Bronchial epithelial cell (primary cell): ENCODE measurements at places on chromosomes 7 and 10. TPM values are rescaled to one million over a fixed set of nuclear protein-coding genes. Genes with fewer than 3 reads are reported as not detected.

Gene WBP1L
- 26.1 and 36.4 TPM in 2 replicates for total RNA-seq

DNA sequence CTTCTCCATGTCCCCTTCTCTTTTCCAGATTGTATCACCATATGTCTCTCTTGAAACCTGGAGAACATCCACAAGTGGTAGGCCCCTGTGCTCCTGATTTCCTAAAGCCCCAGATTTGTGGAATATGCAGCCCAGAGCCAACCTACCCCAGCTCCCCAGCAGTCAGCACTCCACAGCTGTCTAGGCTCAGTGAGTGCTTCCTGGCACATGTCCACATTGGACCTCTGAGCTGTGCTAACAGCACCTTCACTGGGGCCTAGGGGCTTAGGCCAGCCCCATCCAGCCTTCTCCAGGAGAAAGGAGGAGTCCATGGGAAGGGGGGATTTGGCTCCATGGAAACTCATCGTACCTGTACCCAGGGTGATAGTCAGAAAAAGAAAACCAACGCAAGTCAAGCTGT lies 192.7 kb downstream of the FGFR2 start:
- no peak for DNase-seq

DNA sequence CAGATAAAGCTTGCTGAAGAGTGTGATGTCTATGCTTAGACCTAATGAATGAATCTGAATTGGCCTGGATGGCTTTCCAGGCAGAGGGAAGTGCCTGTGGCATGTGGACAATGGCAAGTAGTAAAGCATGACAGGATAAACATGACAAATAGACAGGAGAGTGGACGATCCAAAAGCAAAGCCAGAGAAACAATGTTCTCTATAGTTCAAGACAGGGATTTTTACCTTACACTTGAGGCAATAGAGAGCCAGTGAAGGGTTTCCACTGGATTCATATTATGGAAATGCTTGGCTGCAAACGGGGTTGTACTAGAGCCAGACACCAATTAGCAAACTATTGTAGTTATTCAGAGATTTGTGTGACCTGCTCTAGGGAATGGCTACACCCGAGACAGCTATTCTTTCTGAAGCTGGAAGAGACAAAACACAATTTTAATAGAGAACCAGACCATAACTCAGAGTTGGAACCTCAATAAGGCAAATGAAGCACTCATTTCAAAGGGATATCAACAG lies 2.3 kb downstream of the AGMO start:
- DNase-seq, result no peak

Gene CC2D2B
- not detected in 2 replicates for total RNA-seq

DNA sequence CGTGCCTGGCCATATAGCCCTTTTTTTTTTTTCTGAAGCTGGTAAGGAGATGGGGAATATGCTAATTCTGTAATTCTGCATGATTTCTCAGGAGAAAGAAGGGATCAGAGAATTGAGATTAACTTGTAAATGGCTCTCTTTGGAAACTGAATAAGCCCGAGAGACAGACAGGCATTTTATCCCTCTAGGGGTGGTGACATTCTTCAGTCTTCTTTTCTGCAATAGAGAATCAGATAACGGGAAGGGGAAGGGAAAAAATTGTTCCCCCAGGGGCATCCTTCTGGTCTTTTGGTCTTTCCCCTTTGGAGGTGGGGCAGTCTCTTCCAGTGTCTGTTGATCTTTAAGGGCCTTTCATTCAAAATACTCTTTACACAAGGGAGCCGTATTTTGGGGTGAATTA lies 34.2 kb downstream of the HK1 start:
- no peak for DNase-seq

Gene UBE3C
- total RNA-seq, result 73.6 and 89.5 TPM in 2 replicates

GRCh38 chr10:20040012-20040411 lies 223.8 kb downstream of the PLXDC2 start:
- peak; percentile 5 for DNase-seq

GRCh38 chr7:145293228-145293701 lies 457.4 kb upstream of the TPK1 start:
- DNase-seq, result no peak

DNA sequence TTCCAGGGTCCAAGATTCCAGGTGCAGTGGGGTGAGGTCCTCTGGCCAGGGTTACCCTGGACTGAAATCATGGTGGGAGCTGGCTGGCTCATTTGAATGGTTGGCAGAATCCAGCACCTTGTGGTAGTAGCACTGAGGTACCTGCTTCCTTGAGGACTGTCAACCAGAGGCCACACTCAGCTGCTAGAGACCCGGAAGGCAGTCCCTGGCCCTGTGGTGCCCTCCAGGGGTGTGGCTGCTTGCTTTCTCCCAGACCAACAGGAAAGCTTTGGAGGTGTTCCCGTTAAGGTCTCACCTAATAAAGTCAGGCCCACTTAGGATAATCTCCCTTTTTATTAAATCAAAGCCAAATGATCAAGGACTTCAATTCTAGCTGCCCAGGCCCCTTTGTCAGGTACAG lies 107.7 kb upstream of the GDF10 start:
- DNase-seq, result no peak

- DNase-seq, result no peak
Observed at GRCh38 chr7:42210779-42211178, 26.2 kb downstream of the GLI3 start.

DNA sequence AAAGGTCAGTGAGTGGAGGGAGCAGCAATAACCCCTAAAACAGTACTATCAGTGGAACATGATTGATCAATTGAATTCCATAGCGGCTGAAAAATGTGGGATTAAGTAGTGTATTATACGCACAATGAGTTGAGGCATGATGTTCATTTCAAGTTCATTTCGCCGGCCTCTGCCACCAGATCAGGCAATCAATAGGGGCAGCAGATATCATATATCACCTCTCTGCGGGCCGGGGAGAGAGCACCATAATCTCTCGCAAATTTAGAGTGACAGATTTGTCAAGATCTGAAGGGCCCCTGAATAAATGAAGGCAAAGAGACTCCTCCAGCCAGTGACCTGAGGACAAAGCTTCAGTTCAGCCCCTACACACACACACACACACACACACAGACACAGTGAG lies 58.5 kb downstream of the PAX2 start:
- DNase-seq, result no peak

GRCh38 chr10:93138113-93138870 lies 64.6 kb downstream of the CYP26A1 start:
- DNase-seq, result peak; percentile 95

Gene CRTAC1
- not detected in 2 replicates for total RNA-seq

Gene TWNK
- 7.9 and 14.7 TPM in 2 replicates for total RNA-seq

Gene SNX13
- 30.2 and 32.9 TPM in 2 replicates for total RNA-seq

DNA sequence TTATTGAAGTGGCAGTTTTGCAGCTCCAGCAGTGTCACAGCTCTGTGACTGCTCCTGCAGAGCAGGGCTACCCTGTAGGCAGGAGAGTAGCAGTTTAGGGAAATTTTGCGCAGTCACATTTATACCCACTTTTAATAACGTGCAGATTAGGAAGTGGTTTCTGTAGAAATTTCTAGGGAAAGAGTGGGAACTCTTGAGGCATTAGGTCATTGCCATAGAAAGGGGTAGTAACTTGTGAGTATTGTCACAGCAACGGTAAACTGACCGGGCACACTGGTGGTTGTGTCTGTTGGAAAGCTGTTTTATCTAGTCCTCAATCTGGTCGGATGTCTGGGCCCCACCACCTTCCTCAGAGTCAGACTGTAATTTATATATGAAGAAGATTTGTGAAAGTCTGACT lies 51.9 kb downstream of the CDC14C start:
- DNase-seq, result no peak

Gene TFEC
- total RNA-seq, result 0.13 TPM in 1 of 2 replicates, not detected in the other

- DNase-seq, result no peak
Observed at GRCh38 chr10:26524161-26524896, 86.2 kb downstream of the APBB1IP start.

Gene CHN2
- 0.53 TPM in 1 of 2 replicates, not detected in the other for total RNA-seq

DNA sequence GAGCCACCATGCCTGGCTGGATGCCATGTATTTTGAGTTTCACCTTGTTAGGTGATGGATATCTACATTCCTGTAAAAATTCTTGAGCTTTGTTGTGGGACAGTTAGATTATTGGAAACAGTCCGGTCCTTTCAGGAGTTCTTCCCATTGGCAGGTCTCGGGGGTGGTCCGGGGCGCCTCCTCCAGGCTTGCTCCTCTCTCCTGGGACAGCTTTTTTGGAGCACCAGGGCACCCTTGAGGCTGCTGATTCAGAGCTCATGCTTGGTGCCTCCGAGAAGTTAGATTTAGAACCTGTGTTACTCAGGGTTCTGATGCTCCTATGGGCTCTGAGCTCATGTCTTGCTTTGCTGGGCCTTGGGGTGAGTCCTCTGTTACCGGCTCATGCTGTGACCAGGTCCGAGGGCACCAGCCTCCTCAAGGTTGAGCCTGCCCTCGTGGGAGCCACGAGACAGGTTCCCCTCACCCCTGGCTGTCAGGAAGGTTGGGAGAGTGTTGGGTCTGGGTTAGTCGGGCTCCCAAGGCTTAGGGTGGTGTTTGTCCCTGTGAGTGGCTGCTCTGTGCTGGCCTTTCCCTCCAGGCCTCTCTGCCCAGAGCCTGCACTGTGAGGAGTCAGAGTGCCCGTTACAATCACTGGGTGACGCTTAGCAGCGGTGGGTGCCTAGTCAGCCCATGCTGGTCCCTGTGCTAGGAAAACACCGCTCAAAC lies 6.0 kb downstream of the SPRN start:
- no peak for DNase-seq

DNA sequence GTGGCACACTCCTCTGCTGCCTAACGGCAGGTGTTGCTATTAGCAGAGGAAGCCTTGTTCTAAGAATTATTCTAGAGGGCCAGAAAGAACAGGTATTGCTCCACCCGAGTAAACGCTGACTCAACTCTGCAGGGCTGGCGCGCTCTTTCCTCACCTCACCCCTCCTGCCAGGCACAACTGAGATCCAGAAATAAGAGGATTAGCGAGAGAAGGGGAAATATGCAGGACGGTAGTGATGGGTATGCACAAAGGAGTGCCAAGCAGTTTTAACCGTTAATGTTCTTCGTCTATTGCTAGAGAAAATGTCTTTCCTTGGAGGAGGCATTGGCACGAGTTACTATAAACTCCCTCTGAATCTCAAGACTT lies 369 bp upstream of the SCIN start:
- peak; percentile 76 for DNase-seq

- DNase-seq, result no peak
Observed at GRCh38 chr7:23234569-23235296, 11.8 kb upstream of the GPNMB start.

- DNase-seq, result no peak
Observed at GRCh38 chr10:132918617-132919373, 23.6 kb downstream of the CFAP46 start.

GRCh38 chr10:29473406-29474100 lies 161.2 kb downstream of the SVIL start:
- DNase-seq, result no peak

Gene ANKRD61
- total RNA-seq, result 0.26 TPM in 1 of 2 replicates, not detected in the other

- peak; percentile 60 for DNase-seq
Observed at GRCh38 chr7:116672596-116673456, 830 bp downstream of the MET start.

Gene OR6V1
- not detected in 2 replicates for total RNA-seq

GRCh38 chr10:75211007-75211691 lies 553 bp downstream of the VDAC2 start:
- peak; percentile 74 for DNase-seq

GRCh38 chr7:45609180-45609579 lies 35.0 kb downstream of the ADCY1 start:
- DNase-seq, result no peak

Gene PON3
- 0.64 and 1.3 TPM in 2 replicates for total RNA-seq

DNA sequence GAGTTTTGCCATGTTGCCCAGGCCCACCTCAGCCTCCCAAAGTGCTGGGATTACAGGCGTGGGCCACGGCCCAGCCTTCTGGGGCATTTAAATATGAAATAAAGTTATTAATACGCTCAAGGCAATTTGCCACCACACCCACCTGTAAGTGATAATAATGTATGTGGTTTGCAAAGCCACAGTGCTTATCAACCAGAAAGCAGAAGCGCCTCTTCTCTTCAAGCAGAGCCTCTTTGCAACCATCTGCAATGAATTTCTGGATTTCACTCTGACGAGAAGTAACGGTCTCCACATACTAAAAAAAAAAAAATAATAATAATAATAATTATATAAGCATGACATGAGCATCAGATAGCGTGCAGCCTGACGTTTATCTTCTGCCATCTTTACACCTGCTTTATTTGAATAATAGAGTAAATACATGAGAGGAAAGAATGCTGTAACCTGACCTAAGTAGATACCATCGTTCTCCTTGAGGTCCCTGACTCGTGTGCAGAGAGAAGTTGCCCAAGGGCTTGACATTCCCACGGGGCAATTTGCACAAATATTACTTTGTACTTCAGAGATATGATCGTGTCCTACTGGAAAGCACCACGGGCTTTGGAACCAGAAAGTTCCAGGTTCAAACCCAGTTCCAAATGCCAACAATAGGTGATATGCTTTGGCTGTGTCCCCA lies 34.0 kb downstream of the BRI3 start:
- DNase-seq, result no peak

GRCh38 chr7:128741491-128741890 lies 2.3 kb downstream of the CALU start:
- DNase-seq, result no peak

DNA sequence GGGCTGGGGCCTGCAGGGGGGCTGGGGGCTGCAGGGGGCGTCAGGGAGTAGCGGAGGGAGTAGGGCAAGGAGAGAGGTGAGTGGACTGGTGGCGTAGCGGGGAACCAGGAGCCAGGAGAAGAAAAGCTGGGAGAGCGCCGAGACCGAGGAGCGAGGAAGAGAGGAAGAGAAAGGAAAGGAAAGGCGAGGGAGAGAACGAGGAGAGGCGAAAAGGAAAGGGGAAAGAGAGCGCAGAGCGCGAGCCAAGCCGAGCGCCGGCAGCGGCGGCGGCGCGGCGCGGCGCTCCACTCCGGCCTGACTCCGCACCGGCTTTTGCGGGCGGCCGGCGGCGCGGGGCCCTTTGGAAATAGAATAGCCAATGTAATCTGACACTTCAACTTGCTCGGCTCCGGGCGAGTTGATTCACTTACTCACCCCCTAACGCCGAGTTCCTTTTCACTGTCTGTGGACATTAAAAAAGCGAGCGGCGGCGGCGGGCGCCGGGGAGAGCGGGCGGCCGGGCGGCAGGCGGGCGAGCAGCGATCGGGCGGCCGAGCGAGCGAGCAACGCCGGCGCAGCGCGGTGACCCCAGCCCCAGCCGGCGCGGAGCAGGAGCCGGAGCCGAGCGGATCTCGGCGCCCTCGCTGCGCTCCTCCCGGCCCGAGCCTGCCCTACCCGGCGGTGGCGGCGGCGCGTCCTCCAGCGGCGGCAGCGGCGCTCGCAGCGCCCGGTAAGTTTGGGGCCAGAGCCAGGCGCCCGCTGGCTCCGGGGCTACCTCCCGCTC lies at the start of gene ZMIZ1:
Gene ZMIZ1, plus strand, starts transcription at position 405 of the 763 bp plus-strand sequence. CDS start 132,667 bp downstream, outside the sequence.
- DNase-seq, result peak; percentile 77

Gene NACAD
- total RNA-seq, result under 0.01 and 0.13 TPM in 2 replicates

Gene HOXA1
- 0.26 TPM in 2 replicates for total RNA-seq

Gene PTPRN2
- total RNA-seq, result 1.1 and 2.8 TPM in 2 replicates

Gene KCNH2
- total RNA-seq, result under 0.01 and 0.13 TPM in 2 replicates

DNA sequence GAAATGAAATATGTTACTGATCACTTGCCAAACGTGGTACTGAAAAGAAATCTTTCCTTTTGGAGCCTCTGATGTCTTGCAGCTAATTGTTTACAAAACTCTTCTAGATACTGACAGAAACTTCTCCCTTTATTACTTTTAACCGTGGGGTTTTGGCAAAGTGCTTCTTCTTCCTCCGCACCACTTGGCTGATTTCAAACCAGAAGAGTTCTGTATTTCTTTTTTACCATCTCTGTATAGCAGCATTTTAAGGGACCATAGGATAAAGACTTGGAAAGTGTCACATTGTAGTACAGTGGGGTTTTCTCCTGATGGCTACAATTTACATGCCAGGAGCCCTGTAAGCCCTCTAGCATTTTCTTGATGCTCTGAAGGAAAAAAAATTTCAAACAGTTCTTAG lies 21.9 kb upstream of the CREB5 start:
- no peak for DNase-seq

Gene FAM180A
- 0.26 TPM in 1 of 2 replicates, not detected in the other for total RNA-seq
